Epithelial cell of proximal tubule (primary cell): ENCODE measurements at places on chromosomes 2 and 18.

DNA sequence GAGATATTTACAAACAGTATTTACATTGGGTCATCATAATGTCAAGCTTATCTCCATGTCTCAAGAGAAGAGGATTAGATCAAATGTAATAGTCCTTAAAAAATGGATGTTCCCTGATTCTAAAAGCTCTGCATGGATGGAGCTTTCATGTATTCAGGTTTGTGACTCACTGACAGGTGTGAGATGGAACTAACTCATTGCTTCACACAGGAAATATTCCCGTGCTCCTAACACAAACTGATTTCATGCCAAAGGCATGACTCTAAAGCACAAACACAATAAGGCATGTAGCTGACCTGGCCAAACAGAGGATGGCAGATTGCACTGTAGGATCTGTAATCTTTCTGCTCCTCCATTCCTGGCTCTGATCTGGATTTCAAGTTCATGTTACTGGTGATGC lies 110.0 kb downstream of the ALK start:
- DNase-seq, result peak; percentile 54

DNA sequence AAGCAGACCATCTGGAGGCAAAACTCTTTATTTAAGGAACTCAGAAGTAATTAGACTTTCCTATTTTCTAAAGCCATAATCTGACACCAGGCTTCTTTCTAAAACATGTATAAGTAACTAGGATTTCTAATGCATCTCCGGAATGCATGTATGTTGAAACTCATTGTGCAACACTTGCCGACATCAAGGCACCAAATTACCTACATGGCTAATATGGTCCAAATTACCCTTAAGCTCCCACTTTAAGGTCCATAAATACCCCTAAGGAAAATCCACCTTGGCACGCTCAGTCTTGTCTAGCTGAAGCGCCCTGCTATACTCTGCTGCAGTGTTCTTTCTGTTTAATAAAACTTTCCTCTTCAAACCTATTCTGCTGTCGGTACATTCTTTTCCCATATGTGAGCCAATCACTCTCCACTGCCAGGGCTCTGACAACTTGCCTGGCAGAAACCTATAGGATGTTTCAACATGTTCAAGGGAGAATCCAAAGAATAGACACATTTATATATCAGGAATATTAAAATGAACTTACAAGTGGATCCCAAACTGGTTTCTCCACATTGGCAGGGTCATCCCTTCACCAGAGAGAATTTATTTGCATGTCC lies 171.9 kb downstream of the GALNT1 start:
- no peak for DNase-seq

DNA sequence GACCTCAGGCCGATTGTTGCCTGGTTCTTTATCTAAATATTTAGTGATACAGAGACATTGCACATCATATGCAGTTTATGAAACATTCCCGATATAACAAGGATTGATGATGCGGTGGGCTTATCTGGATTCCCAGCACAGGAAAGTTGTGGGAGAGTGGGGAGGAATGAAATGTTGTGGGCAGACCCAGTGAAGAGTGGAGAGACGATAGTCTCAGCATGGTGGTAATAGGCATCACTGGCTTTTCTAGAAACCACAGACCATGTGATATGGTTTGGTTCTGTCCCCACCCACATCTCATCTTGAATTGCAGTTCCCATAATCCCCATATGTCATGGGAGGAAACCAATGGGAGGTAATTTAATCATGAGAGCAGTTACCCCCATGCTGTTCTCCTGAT lies 34.8 kb upstream of the RND3 start:
- no peak for DNase-seq

DNA sequence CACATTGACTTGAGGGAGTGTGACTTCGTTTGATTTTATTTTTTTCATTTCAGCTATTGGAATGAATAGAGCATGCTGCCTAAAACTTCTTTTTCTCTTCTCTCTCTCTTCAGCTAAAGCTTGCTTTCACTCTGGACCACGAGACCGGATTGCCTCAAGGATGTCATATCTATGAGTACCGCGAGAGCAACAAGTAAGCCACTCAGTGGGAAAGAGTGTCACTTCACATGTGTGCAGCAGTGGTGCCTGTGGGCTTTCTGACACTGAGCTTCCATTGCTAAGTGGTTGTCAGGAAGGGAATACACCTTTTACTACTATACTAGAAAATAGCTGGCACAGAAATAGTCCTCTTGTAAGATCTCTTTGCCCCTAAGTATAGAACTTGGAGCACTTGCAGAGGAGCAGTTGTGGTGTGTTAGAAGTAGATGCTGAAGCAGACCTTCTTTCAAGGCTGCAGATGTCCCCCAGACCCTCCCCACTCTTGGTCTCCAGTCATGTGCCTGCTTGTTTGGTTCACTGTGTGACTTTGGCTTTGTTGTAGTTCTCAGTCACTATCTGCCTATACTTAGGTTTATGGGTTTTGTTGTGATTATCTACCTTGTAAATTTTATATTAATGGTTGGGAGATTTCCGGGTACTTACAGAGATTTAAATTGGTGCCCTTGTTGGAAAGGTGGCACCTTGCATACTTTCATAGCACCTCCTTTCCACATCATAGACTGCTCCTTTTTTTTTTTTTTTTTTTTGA lies 78.5 kb upstream of the ALPP start:
- no peak for DNase-seq

- no peak for DNase-seq
Measured at GRCh38 chr2:64423303-64423702, 30.7 kb upstream of the LGALSL start.

GRCh38 chr2:61291851-61292575 lies 130.0 kb downstream of the C2orf74 start:
- no peak for DNase-seq

DNA sequence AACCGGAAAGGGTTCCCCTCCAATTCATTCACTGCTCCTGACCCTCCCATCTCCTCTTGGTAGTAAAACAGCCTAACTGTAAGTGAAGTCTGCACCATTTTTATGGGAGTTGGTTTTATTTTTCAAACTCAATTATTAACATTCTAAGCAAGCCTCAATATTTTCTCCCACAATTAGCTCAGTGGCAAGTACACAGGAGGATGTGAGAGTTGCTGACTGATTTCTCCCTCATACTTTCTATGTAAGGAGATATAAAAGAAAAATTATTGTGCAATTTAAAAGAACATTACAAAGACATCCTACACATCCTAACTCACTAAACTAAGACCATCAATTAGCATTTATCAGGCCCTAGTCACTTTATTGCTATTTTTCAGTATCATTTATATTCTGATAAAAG lies 73.9 kb downstream of the PIAS2 start:
- no peak for DNase-seq

- no peak for DNase-seq
Measured at GRCh38 chr2:72147303-72147971, at the start of gene CYP26B1. CYP26B1 (minus strand) TSS chr2:72147862; CDS start chr2:72147834, 28 bp downstream.

- DNase-seq, result no peak
Measured at GRCh38 chr2:11571170-11571569, 37.3 kb downstream of the GREB1 start.

GRCh38 chr2:239222312-239222660 lies 178.5 kb downstream of the HDAC4 start:
- DNase-seq, result no peak

DNA sequence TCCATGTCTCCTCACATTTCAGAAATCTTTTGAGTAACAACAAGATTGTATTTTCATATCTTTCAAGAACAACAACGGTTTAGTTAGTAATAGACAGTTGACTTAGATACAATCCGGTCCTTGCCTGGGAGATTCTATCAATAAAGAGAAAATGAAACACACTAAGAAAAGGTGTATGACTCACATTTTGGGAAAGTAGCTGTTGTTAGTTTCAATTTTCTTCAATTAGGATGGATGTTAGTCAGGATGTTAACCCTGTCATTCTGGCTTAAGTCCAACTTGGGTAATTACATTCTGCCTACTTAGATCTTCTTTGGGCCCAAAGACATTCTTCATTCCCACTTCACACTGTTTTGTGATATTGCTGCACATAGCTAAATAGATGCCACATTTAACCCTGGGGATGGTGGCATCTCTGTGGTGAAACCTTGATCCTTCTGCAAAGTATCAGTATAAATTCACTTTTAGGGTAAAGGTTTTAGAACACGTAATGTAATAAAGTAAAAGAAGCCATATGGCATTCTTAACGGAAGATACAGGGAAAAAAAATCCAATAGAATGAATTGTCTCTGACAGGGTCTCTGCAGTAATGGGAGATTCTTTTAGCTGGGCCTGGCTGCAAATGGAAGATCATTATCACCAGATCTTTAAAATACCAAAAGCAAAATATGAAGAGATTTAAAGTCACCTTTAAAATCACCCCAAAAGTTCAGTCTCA lies 365.5 kb downstream of the FIGN start:
- DNase-seq, result no peak

DNA sequence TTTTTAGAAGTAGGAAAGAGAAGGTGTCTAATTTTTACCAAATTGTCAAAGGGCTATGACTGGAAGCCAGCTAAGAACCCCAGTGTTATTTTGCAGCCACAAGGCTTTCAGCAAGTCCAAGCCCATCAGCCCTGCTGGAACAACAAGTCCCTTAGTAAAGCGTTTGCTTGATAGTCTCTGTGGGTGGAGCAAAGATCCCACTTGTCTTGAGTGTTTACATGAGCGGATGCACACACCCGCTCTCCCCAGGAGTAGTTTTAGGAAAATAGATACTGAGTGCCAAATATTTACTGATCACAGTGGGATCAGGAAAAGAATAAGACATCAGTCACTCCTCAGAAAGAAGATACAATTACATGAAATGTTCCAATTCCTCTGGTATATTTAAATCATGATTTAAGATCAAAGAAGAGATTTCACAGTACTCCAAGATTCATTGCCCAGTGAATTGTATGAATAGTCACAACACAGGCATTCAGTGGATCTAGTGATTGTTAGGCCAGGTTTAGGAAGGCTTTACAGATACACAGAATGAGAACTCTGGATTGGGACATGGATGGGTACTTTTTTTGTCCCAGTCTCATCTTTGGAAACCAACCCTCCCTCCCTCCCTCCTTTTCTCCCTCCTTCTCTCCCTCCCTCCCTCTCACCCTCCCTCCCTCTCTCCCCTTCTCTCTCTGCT lies 514.9 kb downstream of the PTPRM start:
- no peak for DNase-seq

DNA sequence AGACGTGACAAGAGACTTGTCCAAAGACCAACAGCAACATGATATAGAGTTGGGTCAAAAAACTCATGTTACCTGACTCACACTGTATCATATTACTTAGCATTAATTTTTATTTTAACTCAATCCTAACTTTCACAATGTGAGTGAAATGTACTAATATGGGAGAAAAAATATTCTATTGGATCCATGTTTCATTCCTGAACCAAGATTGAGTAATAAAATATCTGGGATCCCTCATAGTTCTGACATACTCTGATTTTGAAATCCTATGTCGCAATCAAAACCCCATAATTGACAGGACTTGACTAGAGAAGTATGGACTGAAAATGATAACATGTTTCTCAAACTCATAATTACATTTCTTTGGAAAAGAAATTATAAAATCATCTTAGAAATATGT lies 190.4 kb downstream of the RIT2 start:
- DNase-seq, result no peak

GRCh38 chr2:188333751-188334524 lies 42.3 kb downstream of the GULP1 start:
- no peak for DNase-seq

GRCh38 chr2:59584958-59585357 lies 968.5 kb downstream of the BCL11A start:
- DNase-seq, result no peak

DNA sequence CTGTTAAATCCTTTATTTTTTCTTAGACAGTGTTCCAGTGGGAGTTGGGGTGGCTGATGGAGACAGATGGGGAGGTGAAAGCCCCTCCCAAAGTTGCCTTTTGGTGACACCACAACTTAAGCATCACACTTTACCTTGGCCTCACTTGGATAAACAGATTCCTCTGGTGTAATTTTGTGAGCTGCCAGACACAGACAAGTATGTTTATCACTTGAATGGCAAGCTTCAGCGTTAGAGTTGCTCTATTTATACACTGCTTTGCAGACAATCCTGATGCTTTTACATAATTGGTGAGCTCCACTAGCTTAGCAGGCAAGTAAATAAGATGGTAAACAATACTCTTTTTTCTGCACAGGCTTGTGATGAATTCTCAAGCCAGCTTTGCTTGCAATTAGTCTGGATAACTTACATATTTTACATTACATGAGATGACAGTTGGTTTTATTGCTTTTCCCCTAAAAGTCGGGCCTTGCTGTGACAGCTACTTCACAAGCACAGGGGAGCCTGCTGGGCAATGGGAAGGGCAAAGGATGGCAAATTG lies 226.2 kb downstream of the SLC8A1 start:
- DNase-seq, result no peak

GRCh38 chr2:187415449-187415848 lies 32.6 kb downstream of the CALCRL start:
- no peak for DNase-seq

DNA sequence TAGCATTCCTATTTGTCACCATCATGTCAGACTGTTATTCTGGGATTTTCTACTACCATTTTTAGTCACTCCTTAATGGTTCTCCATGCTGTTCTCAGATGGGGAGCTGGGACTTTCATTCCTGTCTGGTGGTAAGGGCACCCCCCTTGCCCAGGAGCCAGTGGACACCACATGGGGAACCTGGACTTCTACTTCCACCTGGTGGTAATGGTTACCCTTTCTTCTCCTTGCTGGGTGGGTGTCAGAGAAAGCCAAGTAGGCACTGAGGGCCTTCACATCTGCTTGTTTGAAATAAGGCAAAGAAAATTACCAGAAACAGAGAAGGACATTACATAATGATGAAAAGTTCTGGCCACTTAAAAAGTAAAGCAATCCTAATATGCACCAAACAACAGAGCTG lies 239.8 kb downstream of the FHOD3 start:
- no peak for DNase-seq

GRCh38 chr2:70514612-70515055 lies 39.0 kb downstream of the TGFA start:
- DNase-seq, result no peak

DNA sequence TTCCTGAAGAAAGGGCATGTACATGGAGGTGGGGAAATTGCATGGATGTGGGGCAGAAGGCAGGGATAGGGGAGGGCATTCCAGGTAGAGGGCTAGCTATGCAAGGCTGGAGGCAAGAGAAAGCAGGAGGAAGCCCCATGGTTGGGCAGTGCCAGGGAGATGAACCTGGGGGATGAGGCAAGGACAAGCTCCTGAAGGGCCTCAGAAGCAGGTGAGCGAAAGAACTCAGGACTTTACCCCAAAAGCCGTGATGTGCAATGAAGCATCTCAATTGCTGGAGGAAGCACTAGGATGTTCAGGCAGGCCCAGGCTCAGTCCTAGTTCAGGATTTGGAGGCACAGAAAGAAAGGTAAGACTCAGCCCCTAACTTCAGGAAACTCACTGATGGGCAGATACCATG lies 117.0 kb upstream of the EPAS1 start:
- DNase-seq, result no peak

- DNase-seq, result no peak
Measured at GRCh38 chr2:187922846-187923245, 368.6 kb upstream of the TFPI start.

DNA sequence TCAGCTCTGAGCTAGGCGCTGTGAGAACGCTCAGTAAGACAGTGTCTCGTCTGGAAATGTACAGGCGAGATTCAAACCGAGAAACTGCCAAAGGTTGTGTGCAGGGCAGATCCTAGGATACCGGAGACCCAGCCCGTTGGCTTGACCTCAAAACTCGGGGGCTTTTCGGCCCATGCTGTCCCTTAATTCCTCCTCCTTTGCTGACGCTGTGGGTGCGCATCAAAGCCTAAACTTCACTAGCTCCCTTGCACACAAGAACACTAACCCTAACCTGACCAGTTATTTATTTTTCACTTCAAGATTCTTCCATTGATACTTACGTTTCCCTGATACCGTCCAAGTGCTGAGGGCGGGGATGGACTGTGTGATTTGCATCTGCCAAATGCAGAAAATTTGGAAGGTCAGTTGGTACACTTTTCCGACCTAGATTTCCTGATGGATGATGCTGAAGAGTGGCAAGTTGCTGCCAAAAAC lies 1.0 kb upstream of the AAK1 start:
- no peak for DNase-seq
